ENCODE measurements at places on chromosomes 5 and 9.

DNA sequence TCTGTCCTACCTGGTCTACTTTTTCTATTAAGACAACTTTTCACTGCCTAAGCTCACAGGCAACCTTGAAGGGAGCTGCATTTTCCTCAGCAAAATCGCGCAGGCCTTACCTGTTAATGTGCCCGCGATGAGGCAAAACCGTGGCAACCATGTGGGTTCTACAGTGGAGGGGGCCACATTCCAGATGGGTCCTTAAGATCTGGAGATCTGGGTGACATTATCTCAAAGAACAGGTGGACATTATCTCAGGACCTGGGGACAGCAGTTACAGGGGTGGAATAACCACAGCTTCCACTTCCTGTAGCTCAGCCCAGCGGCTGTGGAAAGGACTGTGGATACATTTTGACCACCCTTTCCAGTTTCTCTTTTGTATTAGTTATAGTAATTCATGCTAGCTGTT, 112.8 kb upstream of the PTCH1 start:
- DNase-seq, result no peak

DNA sequence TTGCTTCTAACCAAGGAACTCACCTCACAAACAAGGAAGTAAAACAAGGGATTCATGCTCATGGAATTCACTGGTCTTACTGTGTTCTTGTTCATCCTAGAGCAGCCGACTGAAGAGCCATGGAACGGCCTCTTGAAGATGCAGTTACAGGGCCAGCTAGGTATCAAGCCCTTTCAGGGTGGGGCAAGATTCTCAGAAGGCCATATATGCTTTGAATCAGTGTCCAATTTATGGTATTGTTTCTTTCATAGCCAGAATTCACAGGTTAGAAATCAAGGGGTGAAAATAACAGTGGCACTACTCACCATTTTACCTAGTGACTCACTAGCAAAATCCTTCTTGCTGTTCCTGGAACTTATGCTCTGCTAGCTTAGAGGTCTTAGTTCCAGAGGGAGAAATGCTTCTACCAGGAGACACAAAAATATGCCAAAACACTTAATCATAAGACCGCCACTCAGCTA, 159.5 kb upstream of the CDH10 start:
- no peak for DNase-seq

DNA sequence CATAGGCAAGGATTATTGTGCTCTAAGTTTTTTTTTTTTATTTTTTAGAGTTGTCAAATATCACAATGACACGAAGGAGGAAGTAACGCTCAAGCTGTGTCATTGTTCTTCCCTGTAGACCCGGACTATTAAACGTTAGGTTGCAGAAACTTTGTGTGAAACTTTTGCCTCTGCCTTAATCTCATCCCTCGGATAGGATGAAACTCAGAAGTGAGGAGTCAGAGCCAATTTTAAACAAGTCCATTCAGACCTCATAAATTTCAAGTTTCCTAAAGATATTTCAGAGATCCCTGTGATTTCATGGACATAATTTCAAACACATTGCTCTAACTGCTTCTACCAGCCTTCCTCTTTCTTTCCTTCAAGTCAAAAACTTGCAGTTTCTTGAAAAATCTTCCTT, 98.7 kb upstream of the C6 start:
- no peak for DNase-seq

DNA sequence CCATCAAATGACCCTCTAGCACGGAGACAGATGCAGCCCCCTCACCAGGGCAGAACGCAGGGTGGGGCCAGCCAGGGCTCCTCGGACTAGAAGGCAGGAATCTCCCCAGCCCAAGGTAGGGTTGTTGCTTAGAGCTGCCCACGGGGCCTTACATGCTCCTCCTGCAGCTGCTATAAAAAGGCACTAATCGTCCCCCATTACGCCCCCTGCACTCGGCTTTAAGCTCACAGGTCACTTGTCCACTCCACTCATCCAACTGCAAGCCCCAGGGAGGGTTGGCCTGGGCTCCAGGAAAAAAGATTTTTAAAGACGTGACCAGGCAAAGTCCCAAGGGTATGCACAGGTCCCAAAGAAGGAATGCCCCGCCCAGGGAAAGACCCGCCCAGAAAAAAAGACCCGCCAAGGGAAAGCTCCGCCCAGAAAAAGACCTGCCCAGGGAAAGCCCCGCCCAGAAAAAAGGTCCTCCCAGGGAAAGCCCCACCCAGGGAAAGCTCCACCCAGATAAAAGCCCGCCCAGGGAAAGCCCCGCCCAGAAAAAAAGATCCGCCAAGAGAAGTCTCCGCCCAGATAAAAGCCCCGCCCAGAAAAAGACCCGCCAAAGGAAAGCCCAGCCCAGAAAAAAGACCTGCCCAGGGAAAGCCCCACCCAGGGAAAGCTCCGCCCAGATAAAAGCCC, 11.1 kb downstream of the GRIN1 start:
- DNase-seq, result no peak

- no peak for DNase-seq
These were observed 509.3 kb downstream of the KDM4C start for GRCh38 chr9:7266911-7267595.

GRCh38 chr9:124412228-124412575, 3.0 kb downstream of the PSMB7 start:
- no peak for DNase-seq

DNA sequence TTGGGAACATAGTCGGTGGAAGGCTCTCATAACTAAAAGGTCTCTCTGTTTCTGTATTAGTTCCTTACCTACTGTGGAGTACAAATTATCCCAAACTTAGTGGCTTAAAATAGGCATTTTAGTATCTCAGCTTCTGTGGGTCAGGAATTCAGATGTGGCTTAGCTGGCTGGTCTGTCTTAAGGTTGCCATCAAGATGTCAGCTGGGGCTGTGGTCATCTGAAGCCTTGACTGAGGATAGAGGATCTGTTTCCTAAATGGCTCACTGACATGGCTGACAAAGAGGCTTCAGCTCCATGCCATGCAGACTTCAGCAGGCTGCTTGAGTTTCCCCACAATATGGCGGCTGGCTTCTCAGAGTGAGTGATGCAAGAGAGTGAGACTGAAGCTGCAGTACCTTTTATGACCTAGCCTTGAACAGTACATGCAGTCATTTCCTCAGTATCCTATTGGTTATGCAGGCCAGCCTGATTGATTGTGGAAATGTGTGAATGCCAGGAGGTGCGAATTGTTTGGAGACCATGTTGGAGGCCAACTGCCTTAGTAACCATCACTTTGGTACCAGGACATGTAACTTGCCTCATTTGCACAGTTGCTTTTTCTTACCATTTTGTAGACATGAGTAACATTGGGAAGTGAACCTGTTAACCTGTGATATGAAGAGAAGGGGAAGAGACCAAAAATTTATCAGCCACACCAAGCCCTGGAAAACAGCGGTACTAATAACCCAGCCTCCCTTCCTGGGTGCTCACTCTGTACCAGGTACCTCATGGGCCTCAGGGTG, 152.8 kb upstream of the IER5L start:
- DNase-seq, result no peak

GRCh38 chr5:32630867-32631491, 45.6 kb downstream of the SUB1 start:
- no peak for DNase-seq

DNA sequence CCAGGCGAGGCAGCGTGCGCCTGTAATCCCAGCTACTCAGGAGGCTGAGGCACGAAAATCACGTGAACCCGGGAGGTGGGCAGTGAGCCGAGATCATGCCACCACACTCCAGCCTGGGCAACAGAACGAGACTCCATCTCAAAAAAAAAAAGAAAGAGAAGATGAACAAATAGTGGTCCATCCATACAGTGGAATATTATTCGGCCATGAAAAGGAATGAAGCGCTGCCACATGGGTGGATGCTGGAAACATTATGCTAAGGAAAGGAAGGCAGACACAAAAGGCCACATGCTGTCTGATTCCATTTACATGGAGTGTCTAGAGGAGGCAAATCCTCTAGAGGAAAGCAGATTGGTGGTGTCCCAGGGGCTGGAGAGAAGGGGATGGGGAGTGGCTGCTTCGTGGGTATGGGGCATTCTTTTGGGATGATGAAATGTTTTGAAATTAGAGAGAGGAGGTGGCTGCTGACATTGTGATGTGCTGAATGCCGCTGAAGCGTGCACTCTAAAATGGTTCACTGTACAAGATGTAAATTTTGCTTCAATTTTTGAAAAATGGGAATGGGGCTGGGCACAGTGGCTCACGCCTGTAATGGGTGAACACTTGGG, 17.0 kb downstream of the PLPP7 start:
- no peak for DNase-seq

DNA sequence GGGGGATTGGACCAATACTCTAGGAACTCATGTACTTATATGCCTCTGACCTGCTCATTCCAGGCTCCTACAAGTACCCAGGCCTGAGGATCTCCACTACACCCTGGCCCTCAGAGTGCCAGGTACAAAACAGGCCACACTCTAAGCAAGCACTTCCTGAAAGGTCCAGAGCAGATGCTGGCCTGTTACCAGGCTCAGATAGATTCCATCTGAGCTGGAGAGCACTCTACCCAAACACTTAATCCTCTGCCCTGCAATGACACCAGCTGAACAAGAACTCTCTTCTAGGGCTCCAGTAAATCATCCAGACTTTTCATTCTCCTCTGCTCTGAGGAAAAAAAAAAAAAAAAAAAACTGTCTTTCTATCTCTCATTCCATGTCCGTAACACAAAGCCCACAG, 2.9 kb downstream of the P4HA2 start:
- no peak for DNase-seq

GRCh38 chr5:73318308-73318719, 130.3 kb downstream of the FOXD1 start:
- DNase-seq, result no peak

- DNase-seq, result no peak
These were observed 547.5 kb downstream of the ELAVL2 start for GRCh38 chr9:23278561-23278960.

DNA sequence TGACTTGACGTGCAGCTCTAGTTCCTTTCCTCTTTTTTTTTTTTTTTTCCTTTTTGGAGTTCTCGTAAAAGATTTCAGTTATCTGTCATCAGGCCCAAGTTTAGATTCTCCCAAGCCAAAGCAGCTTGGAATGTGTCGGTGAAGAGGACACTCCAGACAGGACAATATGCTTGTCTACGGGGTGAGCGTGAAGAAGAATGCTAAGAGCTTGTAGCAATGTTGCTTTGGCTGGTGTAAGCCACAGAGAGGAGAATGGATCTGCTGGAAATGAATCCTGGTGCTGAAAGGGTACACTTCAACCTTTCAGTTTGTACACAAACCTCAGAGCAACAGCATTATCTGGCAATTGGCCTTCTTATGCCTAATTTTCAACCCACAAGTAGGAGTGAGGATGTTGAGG, 92.4 kb downstream of the ISL1 start:
- no peak for DNase-seq

DNA sequence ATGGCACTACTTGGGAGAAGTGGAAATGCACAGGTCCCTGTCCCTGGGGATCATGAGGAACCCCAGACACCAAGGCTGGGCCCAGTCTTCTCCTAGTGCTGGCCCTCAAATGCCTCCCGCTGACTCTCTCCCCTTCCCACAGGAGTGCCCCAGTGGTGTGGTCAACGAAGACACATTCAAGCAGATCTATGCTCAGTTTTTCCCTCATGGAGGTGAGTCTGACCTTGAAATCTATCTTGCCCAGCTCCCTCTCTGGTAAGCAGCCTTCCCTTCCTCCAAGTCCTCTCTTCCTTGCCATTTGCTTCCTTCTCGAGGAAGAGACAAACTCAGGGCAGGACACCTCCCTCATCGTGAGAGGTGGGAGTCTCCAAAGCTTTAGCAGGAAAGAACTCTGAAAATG, 63.3 kb upstream of the GABRP start:
- DNase-seq, result no peak

- peak; percentile 39 for DNase-seq
These were observed at the start of gene EMB for GRCh38 chr5:50440651-50441492. Gene EMB, minus strand, starts transcription at chr5:50441288. Its CDS starts 137 bp downstream, at chr5:50441151.

DNA sequence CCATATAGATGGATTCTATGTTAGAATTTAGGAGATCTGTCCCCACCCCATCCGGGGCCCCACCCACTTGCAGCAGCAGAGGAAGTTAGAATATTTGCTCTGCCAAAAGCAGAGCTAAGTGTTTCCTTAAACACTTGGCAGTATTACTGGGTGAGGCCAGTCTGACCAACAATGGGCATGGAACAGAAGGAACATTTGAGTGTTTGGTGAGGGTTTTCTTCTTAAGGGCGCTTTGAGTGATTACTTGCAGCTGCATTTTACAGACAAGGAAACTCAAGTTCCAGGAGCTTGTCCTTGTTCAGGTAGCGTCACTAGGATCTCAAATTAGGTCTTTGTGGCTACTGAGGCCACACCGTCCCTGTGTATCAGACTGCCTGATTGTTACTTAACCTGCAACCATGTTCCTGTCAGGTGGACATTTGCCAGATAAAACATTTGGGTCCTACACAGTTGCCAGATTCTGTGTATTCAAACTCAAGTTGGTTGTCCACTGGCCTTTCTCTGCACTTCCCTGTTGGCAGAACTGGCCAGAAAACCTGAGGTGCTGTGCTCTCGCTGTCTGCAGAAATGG, 59.3 kb downstream of the SLC46A2 start:
- DNase-seq, result no peak

DNA sequence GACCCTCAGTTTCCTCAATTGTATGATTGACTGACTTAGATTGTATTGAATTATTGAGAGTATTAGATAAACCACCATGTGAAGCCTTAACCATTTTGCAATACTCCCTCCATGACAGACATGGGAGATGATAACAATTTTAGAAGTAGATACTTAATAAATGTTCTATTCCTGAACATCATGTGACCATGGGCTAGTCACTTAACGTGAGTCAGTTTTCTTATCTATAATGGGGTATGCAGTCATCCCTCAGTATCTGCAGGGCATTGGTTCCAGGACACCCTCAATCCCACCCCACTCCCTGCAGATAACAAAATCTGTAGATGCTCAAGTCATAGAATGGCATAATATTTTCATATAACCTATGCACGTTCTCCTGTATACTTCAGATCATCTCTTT, 31.0 kb downstream of the SNX18 start:
- DNase-seq, result no peak

GRCh38 chr5:5512543-5512942, 90.1 kb downstream of the ICE1 start:
- DNase-seq, result no peak

GRCh38 chr9:120609636-120610035, 29.7 kb upstream of the CDK5RAP2 start:
- no peak for DNase-seq

DNA sequence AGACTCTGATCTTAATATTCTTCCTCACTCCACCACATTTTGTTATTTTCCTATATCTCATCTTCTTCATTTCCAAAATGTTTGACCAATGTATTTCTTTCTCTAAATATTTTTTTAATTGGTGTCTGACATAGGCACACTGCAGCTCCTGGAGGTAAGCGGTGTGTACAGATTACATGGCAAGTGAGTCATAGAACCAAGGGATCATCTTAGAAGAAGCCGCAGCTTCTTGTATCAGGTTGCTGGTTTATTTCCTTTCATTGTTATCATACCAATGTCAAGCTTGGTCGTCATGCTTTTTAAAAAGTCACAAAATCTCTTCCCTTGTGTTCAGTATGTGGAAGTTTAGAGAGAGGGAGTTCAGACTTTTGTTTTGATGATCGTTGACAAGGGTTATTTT, 526.1 kb upstream of the CDH18 start:
- no peak for DNase-seq

DNA sequence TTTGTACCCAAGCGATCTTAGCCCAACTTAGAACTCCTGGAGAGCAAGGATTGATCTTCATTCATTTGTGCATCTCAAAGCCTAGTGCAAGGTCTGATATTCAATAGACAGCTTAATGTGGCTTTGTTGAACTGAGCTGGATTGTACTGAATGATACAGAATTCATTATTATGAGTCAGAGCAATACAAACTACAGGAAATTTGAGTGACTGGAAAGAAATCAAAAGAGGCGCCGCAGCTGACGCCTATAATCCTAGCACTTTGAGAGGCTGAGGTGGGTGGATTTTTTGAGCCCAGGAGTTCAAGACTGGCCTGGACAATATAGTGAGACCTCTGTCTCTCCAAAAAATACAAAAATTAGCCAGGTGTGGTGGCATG, 58.6 kb downstream of the ENC1 start:
- no peak for DNase-seq
